ENCODE measurements at places on chromosomes 4 and X.

DNA sequence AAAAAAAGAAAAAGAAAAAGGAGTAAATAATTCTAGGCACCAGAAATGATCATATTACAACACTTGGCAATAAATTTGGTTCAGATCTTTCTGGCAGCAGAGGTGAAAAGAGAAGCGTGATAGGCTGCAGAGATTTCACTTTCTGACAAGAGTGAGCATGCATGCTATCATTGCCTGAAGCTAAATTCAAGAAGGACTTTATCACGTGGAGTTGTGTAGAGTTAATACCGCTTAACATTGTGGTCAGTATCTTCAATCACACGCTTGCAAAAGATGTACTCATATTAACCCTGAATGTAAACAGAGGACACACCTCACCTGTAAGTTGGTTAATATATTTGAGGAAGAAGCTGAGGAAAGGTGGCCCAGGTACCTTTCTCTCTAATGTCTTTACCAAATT is 31.4 kb upstream of the RBPJ start:
- no peak for DNase-seq

DNA sequence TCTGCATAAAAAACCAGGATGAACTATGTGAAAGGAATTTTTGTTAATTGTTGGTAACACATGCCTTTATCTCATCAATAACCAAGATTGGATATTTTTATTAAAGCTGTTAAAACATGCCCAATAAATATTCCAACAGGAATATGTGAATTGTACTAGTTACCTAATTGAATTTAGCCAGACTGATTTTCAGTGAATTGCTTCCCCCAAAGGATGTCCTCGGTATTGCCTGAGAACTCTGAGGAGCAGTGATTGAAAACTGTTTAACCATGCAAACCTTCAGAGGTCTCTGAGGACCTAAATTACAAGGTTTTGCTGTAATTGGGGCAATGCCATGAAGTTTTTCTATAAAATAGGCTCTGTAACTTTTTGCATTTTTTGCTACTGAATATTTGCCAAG is 66.6 kb downstream of the BLTP1 start:
- no peak for DNase-seq

- no peak for DNase-seq
Observed at GRCh38 chr4:77073981-77074380, 1.8 kb downstream of the CCNI start.

- DNase-seq = no peak
Observed at GRCh38 chr4:152997288-152997687, 61.2 kb downstream of the FHDC1 start.

DNA sequence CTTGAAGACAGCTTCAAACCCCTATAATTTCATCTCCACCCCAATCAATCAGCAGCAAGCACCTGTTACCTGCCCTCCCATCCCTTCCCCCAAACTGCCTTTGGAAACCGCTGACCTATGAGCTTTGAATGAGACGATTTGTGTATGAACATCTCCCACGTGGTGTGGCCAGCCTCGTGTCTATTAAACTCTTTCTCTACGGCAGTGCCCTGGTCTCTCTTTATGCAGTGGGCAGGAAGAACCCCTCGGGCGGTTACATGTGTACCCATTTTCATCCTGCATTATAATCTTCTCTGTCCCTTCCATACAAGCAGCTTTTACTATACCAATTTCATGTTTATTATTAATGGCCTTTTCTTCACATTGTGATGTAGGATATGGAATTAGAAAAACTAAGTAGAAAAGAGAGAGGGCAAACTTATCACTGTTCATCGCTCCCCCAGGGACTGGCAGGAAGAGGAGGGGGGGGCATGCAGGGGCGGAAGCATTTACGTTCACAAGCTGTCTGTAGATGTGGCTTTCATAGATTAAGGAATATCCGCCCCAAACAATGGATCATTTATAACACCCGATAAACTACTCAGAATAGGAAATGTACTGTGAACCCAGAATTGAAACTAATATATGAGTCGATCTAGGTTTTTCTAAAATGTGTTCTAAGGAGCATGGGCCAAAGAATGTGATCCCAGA is 95.5 kb upstream of the ZNF518B start:
- DNase-seq = no peak

- peak; percentile 42 for DNase-seq
Observed at GRCh38 chr4:74545448-74545847, 100.5 kb downstream of the AREG start.

GRCh38 chr4:78484574-78484973 is 67.0 kb upstream of the ANXA3 start:
- DNase-seq = no peak

GRCh38 chr4:151038452-151039157 is 23.5 kb upstream of the LRBA start:
- no peak for DNase-seq
